ENCODE measurements at places on chromosomes 1 and 21.
A peak's percentile ranks its signal among the peaks of the same experiment; 100 is the strongest.

- no peak for DNase-seq
Observed at GRCh38 chr1:183218027-183218618, 32.1 kb downstream of the LAMC2 start.

DNA sequence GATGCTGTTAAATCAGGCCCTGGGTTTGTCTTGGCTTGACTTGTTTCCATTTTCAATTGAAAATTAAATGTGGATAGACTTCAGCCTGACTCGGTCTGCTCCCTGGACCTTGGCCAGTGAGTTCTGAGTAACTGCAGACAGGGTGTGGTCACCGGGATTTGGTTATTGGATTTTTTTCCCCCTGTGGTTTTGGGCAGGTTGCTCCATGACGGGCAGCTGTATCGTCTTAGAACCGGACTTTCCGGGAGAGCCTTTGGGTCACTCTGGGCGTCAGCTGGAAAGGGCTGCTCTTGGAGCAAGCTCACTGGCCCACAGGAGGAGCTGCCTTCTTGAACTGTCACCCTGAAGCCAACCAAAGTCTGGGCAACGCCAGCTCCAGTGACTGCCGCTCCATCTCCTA lies 75.0 kb downstream of the CLIC6 start:
- peak; percentile 68 for DNase-seq

GRCh38 chr1:203112475-203112874 lies 15.1 kb upstream of the ADORA1 start:
- no peak for DNase-seq

- DNase-seq, result no peak
Observed at GRCh38 chr1:155158991-155159390, 14.1 kb downstream of the KRTCAP2 start.

- DNase-seq, result peak; percentile 87
Observed at GRCh38 chr1:36136535-36136934, 11.5 kb upstream of the COL8A2 start.
